Stimulated activated effector memory CD8-positive, alpha-beta T cell treated with anti-CD3 and anti-CD28 coated beads, Interleukin-12 subunit alpha, Interleukin-12 subunit beta, amount 100 ng/mL, for 72 hours (primary cell): ENCODE measurements at places on chromosomes 12 and 14.

- DNase-seq: no peak
Observed at GRCh38 chr12:108046135-108046534, 83.0 kb upstream of the WSCD2 start.

DNA sequence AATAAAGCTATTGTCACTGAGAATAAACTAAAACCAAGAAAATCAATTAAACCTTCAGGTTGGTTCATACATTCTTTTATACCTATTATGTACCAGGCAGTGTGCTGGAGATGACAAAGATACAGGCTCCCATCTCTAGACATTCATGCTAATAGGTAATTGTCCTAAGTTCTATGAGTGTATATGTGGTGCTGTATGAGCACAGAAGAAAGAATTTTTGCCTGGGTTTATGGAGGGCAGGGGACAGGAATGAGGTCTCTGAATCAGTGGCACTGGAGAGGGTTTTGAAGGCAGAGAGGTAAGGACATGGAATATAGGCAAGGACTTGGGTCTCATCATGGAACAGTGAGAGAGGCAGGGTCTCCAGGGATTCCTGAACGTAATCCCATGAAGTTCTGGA lies 38.7 kb downstream of the MAP1LC3B2 start:
- DNase-seq: no peak

- no peak for DNase-seq
Observed at GRCh38 chr12:121514184-121514742, 66.6 kb downstream of the KDM2B start.

- DNase-seq: no peak
Observed at GRCh38 chr12:92606956-92607355, 95.8 kb upstream of the PLEKHG7 start.

- no peak for DNase-seq
Observed at GRCh38 chr12:49365542-49365941, 1.7 kb upstream of the SPATS2 start.

- no peak for DNase-seq
Observed at GRCh38 chr14:103378038-103378854, 7.0 kb upstream of the MARK3 start.
